Lung microvascular endothelial cell (primary cell): ENCODE measurements at places on chromosomes 2 and 18. TPM values are rescaled to one million over a fixed set of nuclear protein-coding genes. Genes with fewer than 3 reads are reported as not detected.

VAMP8 gene
- total RNA-seq, result 9.7 and 13.7 TPM in 2 replicates

UGT1A6 gene
- total RNA-seq, result not detected in 2 replicates

MYO7B gene
- under 0.01 TPM in 2 replicates for total RNA-seq

TACR1 gene
- not detected in 2 replicates for total RNA-seq

KHK gene
- total RNA-seq, result 2.2 and 3.4 TPM in 2 replicates

MROH2A gene
- total RNA-seq, result not detected in 2 replicates

CCDC142 gene
- 7.8 and 16.9 TPM in 2 replicates for total RNA-seq

FSIP2 gene
- under 0.01 TPM in 2 replicates for total RNA-seq

GYPC gene
- 393 and 773 TPM in 2 replicates for total RNA-seq

IL36RN gene
- total RNA-seq, result not detected in 2 replicates

GRB14 gene
- total RNA-seq, result 1.2 and 1.5 TPM in 2 replicates

SGPP2 gene
- not detected in 2 replicates for total RNA-seq

AP1S3 gene
- 1.6 and 2.2 TPM in 2 replicates for total RNA-seq

SULT6B1 gene
- not detected in 2 replicates for total RNA-seq

PCARE gene
- total RNA-seq, result not detected in 2 replicates

NCKAP5 gene
- under 0.01 TPM in 2 replicates for total RNA-seq

REG3A gene
- total RNA-seq, result not detected in 2 replicates
